ENCODE measurements at places on chromosomes 11 and 22. TPM values are rescaled to one million over a fixed set of nuclear protein-coding genes. Genes with fewer than 3 reads are reported as not detected.

- H3K36me3 ChIP-seq, result no peaks in the 10 kb centered on the region
- no peak for DNase-seq
- H3K27ac ChIP-seq, result no peak overlapping the region
- H3K27me3 ChIP-seq, result peaks cover 8% of the 10 kb centered on the region
- H3K4me3 ChIP-seq, result no peak overlapping the region
- peaks cover 4% of the 10 kb centered on the region for H3K4me1 ChIP-seq
These were observed 35.3 kb downstream of the TMPRSS5 start for GRCh38 chr11:113670831-113671215.

The OR2D2 gene
- 0.72 TPM for total RNA-seq

DNA sequence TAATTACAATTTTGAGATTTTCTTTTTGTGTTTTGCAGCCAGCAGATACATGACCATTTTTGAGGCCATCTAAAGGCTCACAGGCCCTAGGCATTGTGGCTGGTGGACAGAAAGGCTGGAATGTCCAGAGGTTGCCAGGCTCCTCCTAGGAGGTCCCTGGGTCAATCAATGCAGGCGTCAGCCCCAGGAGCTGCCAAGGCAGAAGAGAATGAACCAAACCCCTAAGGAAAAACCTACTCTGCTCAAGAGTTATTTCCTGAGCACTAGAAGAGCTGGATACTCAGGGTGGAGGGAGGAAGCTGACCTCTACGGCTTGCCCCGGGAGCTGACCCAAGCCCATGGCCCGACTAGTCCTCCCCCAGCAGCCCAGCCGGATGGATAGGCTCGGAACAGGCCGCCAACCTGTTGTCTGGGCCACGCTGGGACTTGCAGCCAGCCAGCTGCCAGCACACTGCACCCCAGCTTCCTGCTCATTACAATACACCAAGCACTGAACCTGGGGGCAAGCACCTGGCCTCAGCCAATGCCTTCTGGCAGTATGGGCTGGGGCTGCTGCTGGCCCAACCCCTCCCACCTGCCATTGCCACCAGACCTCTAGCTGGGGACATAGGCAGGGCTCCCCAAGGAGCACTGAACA is 5.7 kb upstream of the SCGB1A1 start:
- no peaks in the 10 kb centered on the region for H3K27me3 ChIP-seq
- no peaks in the 10 kb centered on the region for H3K36me3 ChIP-seq
- H3K27ac ChIP-seq, result no peak overlapping the region
- no peak overlapping the region for H3K4me3 ChIP-seq

The SPTY2D1 gene
- 22.6 TPM for total RNA-seq

DNA sequence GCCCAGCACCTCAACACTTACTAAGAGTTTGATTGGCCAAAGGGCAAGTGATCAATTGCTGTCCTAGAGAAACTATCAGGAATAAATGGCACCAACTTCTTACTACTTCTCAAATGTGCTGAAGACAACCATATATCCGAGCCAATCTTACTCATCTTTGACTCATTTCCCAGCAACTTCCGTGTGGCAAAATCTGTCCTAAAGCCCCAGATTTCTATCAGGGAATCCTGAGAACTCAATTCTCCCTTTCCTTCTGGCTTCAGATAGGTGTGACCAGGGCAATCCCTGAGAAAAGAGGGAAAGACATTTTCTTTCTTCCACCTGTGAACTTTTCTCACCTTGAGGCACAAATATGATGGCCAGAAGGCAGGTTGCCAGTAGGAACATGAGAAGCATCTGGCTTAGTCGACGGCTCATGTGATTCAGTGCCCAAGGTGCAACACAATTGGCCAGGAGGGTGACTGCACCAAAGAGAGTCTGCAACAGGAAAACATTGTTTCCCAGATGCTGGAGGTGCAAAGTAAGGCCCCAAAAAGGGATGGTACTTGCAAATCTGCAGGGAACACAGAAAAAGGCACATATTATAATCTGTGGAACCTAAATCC is 21.8 kb upstream of the SLC22A24 start:
- H3K36me3 ChIP-seq, result no peaks in the 10 kb centered on the region
- peaks cover 31% of the 10 kb centered on the region for H3K27me3 ChIP-seq
- no peak for DNase-seq
- no peak overlapping the region for H3K27ac ChIP-seq
- H3K4me1 ChIP-seq, result no peaks in the 10 kb centered on the region

GRCh38 chr11:67076202-67076601 is 19.6 kb downstream of the RHOD start:
- no peak overlapping the region for H3K4me3 ChIP-seq
- no peaks in the 10 kb centered on the region for H3K36me3 ChIP-seq
- DNase-seq, result no peak
- peaks cover 6% of the 10 kb centered on the region for H3K4me1 ChIP-seq

- no peak for DNase-seq
- H3K36me3 ChIP-seq, result peaks cover 4% of the 10 kb centered on the region
- H3K27ac ChIP-seq, result peak overlapping the region; percentile 15
- H3K27me3 ChIP-seq, result no peaks in the 10 kb centered on the region
- H3K4me3 ChIP-seq, result no peak overlapping the region
- peaks cover 69% of the 10 kb centered on the region for H3K4me1 ChIP-seq
These were observed 10.4 kb downstream of the SMCO4 start for GRCh38 chr11:93532806-93533205.

GRCh38 chr11:20563866-20564265 is 35.5 kb upstream of the SLC6A5 start:
- H3K27ac ChIP-seq, result no peak overlapping the region
- no peaks in the 10 kb centered on the region for H3K4me1 ChIP-seq
- no peak for DNase-seq
- peaks cover 2% of the 10 kb centered on the region for H3K27me3 ChIP-seq

DNA sequence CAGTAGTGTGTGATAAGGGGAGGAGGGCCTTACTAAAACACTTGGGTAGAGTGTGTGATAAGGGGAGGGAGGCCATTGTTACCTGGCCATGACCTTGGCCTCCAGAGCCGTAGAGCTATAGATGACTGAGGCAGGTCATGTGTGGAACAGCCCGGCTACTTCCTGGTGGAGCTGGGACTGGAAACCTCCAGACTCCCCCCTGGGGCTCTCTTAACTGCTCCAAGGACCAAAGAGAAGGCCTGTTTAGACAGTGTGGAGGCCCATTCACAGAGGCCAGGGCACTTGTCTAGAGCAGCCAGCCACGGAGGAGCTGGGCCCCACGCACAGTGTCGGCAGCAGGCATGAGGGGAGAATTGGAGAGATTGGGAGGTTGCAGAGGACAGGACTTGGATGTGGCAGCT is 12.5 kb upstream of the MICALL1 start:
- H3K27ac ChIP-seq, result peak overlapping the region; percentile 64
- peaks cover 28% of the 10 kb centered on the region for H3K36me3 ChIP-seq
- no peak overlapping the region for H3K4me3 ChIP-seq
- H3K27me3 ChIP-seq, result no peaks in the 10 kb centered on the region
- peaks cover 32% of the 10 kb centered on the region for H3K4me1 ChIP-seq

GRCh38 chr11:124793466-124794278 is 6.5 kb downstream of the MSANTD2 start:
- H3K4me3 ChIP-seq, result no peak overlapping the region
- H3K4me1 ChIP-seq, result peaks cover 29% of the 10 kb centered on the region
- no peaks in the 10 kb centered on the region for H3K27me3 ChIP-seq
- no peak overlapping the region for H3K27ac ChIP-seq
- no peaks in the 10 kb centered on the region for H3K36me3 ChIP-seq
- DNase-seq, result peak; percentile 78

DNA sequence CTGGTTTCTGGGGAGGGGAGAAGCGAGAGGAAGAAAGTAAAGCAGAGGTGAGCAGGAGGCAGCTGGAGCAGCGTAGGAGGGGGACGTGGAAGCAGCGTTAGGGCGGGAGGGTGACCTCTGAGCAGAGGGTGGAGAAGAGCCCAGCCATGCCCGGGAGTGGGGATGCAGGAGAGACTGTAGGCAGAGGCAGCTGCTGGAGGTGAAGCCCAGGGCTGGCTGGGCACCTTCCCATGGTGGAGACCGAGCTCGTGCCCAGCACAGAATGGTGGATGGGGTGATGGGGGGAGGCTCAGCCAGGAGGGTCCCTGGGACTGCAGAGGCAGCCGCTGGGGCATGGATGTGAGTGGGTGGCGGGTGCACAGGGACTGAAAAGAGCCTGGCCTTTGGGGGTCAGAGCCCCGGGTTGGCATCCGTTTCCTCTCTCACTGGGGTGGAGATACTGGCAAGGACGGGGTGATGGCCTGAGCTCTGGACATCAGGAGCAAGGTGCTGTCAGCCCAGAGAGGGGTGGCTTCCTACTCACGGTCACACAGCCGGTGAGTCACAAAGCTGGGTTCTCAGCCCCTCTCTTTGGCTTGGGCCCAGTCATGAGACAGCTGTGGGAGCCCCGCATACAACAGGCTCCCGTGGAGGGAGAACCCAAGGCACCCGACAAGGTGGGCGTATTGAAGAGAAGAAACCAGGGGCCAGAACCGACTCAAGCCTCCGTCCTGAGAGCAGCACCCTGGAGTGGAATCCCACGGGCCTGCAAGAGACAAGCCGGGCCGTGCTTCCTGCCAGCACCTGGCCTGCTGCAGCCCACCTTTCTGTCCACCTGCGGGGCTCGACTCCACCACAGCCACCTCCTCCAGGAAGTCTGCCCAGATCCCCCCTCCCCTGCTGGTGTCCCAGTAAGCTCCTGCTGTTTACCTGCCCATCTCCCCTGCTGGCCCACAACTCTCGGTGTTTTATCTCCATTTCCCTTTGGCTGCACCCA is 45.8 kb upstream of the FGF3 start:
- no peak for DNase-seq
- peaks cover 3% of the 10 kb centered on the region for H3K27me3 ChIP-seq
- H3K27ac ChIP-seq, result no peak overlapping the region
- no peaks in the 10 kb centered on the region for H3K36me3 ChIP-seq
- H3K4me3 ChIP-seq, result no peak overlapping the region

GRCh38 chr22:10780281-10780680 is 4747.7 kb upstream of the OR11H1 start:
- H3K27me3 ChIP-seq, result no peaks in the 10 kb centered on the region
- no peaks in the 10 kb centered on the region for H3K4me1 ChIP-seq
- H3K36me3 ChIP-seq, result peaks cover 1% of the 10 kb centered on the region
- H3K27ac ChIP-seq, result no peak overlapping the region
- H3K4me3 ChIP-seq, result no peak overlapping the region
- DNase-seq, result peak; percentile 57

DNA sequence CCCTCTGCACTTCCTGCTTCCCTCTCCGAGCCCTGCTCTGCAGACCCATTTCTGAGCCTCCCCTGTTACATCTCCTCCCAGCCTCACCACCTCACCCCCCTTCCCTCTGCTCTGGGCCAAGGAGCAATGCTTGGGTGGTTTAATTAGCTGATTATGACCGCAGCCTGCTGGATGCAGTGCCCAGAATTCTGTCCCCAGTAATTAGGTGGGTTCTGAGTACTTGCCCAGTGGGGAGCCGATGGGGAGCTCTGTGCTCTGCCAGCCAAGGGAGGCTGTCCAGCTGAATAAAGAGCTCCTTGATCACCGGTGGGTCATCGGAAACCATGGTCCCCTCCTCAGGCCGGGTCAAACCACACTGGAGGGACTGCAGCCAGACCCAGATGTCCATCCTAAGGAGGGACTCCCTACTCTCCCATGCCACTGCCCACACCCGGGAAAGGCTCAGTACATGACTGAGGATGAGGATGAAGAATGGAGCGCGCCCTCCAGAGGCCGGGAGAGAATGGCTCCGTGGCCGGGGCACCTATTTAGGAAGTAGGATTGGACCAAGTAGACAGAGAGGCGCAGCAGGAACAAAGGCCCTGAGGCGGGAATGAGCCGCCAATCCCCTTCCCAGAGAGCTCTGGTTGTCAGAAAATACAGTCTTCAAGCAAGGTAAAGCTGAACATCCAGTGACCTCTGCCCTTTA is 9.1 kb downstream of the ARRB1 start:
- no peak for DNase-seq
- no peaks in the 10 kb centered on the region for H3K27me3 ChIP-seq
- peaks cover 80% of the 10 kb centered on the region for H3K4me1 ChIP-seq
- H3K27ac ChIP-seq, result peak overlapping the region; percentile 80

- no peaks in the 10 kb centered on the region for H3K36me3 ChIP-seq
- no peak overlapping the region for H3K27ac ChIP-seq
- H3K4me3 ChIP-seq, result no peak overlapping the region
- peaks cover 4% of the 10 kb centered on the region for H3K4me1 ChIP-seq
- DNase-seq, result peak; percentile 72
- peaks cover 57% of the 10 kb centered on the region for H3K27me3 ChIP-seq
These were observed 6.7 kb upstream of the SYT7 start for GRCh38 chr11:61587541-61587941.

- H3K27me3 ChIP-seq, result peaks cover 17% of the 10 kb centered on the region
- peak; percentile 74 for DNase-seq
- peaks cover 13% of the 10 kb centered on the region for H3K4me1 ChIP-seq
These were observed 15.9 kb upstream of the GLYATL1 start for GRCh38 chr11:58923300-58923788.

DNA sequence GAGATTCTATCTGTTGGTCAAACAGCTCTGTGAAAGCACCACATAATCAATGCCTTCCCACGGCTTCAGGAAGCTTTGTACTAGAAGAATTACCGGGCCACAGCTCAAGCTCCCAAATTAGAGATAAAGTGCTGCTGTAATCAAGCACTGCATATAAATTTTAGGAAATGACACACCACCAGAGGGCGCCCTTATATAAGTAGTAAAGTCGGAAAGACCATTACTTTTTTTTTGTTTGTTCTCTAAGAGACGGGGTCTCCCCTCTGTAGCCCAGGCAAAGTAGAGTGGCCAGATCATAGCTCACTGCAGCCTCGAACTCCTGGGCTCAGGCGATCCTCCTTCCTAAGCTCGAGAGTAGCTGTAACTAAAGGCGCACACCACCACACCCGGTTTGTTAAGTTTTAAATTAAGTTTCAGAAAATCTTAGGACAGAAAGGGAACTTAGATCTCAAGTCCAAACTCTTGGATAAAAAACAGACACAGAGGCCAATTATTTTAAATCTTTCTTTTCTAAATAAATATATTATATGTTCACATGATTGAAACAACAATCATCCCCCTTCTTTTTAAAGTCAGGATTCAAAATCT is 32.6 kb downstream of the PRCP start:
- H3K4me3 ChIP-seq, result no peak overlapping the region
- H3K27me3 ChIP-seq, result peaks cover 2% of the 10 kb centered on the region
- H3K4me1 ChIP-seq, result peaks cover 6% of the 10 kb centered on the region

GRCh38 chr22:30695871-30696655 is 1.4 kb downstream of the OSBP2 start:
- H3K4me1 ChIP-seq, result peaks cover 10% of the 10 kb centered on the region
- DNase-seq, result no peak
- H3K4me3 ChIP-seq, result peak overlapping the region; percentile 76
- peaks cover 24% of the 10 kb centered on the region for H3K27me3 ChIP-seq
- H3K36me3 ChIP-seq, result peaks cover 3% of the 10 kb centered on the region
- peak overlapping the region; percentile 63 for H3K27ac ChIP-seq

- DNase-seq, result peak; percentile 82
- peaks cover 9% of the 10 kb centered on the region for H3K36me3 ChIP-seq
- peak overlapping the region; percentile 88 for H3K27ac ChIP-seq
- H3K4me1 ChIP-seq, result peaks cover 26% of the 10 kb centered on the region
- H3K27me3 ChIP-seq, result no peaks in the 10 kb centered on the region
These were observed 11.9 kb upstream of the SH3BP1 start for GRCh38 chr22:37627545-37627944.

- no peak overlapping the region for H3K4me3 ChIP-seq
- no peaks in the 10 kb centered on the region for H3K4me1 ChIP-seq
- no peaks in the 10 kb centered on the region for H3K27me3 ChIP-seq
- no peak overlapping the region for H3K27ac ChIP-seq
These were observed 185.8 kb upstream of the C11orf87 start for GRCh38 chr11:109236188-109236587.
